ENCODE measurements at places on chromosomes 5 and 9. TPM values are rescaled to one million over a fixed set of nuclear protein-coding genes. Genes with fewer than 3 reads are reported as not detected.

Gene PCDHGA11
- total RNA-seq = 17.5 TPM

Gene LCN1
- total RNA-seq = not detected

Gene GLIPR2
- 38.2 TPM for total RNA-seq

Gene ARHGAP26
- 14.0 TPM for total RNA-seq

Gene CD14
- not detected for total RNA-seq

DNA sequence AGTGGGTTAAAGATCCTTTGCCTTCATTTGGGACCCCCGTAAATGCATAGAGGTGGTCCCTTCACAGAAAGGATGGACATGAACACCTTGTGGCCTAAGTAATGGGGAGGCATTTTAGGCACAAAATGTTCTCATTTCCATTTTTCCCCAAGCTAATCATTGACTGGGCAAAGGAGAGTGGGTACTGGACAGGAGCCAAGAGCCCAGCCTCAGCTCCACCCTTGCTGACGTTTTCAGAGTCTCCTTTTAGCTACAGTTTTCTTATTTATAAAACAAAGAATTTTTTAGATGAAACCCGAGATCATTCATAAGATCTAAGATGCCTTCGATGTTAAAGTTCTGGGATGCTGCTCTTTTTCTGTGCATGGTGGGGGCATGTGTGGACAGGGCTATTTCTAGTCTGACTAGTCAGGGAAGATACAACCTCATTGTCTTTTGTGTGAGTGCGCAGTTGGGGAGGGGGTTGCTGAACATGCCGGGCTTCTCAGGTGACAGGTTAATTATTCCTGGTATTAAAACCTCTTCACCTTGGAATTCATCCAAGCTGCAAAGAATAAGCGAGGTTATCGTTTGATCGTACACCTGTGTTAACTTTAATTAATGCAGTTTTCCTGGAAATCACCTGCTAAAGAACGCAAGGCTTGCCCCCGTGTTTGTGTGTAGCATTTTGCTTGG lies 48.4 kb downstream of the ADAMTS16 start:
- DNase-seq = no peak

DNA sequence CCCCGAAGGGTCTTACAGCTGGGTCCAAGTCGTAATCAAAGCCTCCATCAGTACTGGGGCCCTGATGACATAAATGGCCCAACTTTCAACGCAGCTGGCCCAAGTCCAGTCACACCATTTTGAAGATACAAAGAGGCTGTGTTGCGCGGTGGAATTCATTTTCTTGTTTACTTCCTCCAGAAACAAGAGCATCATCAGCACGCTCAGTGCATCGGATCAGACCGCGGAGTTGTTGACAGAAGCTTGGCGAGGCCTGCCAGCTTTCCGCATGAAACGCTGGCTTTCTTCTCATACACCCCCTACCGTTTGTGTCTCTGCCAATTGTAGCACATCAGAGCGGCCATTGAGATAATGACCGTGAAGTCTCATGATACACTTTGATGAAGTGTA lies 101.7 kb upstream of the SPATA31D4 start:
- no peak for DNase-seq

GRCh38 chr5:111528056-111528455 lies 15.7 kb upstream of the STARD4 start:
- no peak for DNase-seq

GRCh38 chr5:87150630-87151029 lies 117.1 kb upstream of the RASA1 start:
- DNase-seq = no peak

DNA sequence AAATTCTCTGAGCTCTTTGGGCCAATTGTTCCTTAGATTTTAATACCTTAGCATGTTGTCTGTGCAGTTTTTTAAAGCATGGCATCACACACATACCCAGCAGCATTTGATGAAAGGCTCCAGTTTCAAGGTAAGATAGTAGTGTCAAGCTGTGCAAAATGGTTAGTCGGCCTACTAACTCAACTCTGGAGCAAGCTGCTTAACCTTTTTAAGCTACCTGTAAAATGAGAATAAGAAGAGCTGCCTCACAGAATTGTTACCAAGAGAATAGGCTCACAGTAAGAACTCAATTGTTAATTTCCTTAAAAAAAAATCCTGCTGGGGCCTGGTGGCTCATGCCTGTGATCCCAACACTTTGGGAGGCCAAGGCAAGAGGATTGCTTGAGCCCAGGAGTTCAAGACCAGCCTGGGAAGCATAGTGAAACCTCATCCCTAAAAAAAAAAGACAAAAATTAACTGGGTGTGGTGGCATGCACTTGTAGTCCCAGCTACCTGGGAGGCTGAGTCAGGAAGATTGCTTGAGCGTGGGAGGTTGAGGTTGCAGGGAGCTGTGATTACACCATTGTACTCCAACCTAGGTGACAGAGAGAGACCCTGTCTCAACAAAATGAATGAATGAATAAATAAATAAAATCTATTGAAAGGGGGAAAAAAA lies 96.5 kb downstream of the IQGAP2 start:
- no peak for DNase-seq

DNA sequence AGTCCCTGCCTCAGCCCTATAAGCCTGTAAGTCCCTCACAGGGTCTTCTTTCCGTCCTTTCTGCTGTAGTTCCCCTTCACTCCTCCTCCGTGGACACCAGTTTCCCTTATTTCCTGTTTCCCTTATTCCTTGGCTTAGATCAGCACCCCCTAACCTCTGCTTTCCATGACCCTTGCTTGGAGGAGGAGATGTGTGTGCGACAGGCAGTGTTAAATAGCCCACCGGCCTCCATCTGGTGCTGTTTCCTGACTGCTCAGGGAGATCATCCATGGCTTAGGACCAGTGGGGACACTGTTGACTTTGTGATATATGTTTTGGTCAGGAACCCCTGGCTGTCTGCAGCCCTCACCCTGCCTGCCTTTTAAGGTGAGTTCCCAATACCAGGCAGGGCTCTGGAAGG lies 34.1 kb upstream of the PSD2 start:
- DNase-seq = no peak

GRCh38 chr9:33737811-33738606 lies 57.4 kb upstream of the PRSS3 start:
- peak; percentile 18 for DNase-seq

DNA sequence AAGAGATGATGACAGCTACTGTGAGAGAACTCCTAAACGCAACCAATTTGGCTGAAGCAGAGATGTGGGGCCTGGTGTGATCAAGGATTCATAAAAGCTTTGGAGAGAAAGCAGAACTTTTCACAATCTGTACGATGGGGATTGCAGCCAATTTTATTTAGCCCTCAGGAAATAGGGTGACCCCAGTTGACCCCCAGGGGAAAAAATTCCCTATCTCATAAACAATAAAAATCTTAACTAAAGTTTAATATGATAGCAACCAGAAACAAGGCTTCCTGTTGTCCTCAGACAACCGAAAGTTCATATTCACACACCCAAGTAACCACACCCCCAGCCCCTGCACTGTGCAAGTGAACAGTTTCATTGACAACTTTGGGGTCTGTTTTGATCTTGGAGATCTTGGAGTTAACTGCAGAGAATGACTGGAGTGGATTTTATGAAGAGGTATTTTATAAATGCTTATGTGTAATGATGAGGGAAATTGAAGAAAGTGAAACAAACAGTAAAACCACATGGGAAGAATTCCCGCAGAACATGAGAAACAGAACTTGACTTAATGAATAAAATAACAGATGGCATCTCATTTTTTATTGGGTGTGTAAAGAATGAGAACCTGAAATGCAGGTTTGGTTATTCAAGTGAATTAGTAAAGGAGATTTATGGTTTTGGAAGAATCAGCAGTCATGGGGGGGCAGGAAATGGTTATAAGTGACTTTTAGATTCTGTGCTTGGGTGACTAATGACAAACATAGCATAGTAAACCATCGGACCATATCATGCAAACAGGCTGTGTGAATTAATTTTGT lies 94.5 kb downstream of the PDE4D start:
- no peak for DNase-seq

GRCh38 chr5:82777106-82777505 lies 300.1 kb downstream of the TMEM167A start:
- no peak for DNase-seq

DNA sequence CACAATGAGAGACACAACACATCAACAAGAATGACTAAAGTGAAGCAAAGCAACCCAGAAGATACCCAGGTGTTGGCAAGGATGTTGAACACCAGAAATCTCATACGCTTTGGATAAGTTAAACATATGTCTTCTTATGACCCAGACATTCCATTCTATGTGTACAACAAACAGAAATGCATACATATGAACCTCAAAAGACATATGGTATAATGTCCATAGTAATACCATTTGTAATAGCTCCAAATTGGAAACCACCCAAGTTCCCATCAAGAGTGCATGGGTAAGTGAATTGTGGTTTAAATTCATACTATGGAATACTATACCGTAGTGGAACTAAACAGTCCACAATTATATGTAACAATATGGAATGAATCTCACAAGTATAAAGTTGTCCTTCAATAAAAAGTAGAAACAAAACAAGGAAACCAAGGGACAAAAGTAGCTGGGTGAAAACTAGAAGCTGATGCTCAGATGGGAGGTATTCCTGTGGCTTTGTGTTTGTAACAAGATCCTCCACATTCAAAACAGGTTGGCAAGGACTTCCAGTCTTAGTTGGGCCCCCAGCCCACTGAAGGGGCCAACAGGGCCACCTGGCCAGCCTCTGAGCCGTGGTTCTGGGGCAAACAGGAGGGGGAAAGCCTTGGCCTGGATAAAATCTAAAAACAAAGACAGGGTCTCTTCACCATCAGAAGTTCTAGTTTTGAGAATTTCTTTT lies 171.8 kb upstream of the PITX1 start:
- DNase-seq = no peak

DNA sequence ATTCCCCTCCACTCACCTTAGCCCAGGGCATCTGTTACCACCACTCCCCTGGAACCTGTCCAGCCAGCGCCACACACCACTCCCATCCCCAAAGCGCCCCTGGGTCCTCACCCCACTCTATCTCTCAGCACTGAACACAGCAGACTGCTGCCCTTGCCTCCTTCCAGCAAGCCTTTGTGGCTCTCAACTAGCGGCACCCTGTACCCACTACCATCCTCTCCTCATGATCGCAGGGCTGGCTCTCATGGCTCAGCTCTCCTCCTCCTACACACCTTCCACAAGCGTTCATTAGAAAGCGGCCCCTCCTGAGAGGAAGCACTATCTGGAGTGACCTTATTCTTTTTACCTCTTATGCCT lies 13.3 kb upstream of the BASP1 start:
- DNase-seq = no peak

DNA sequence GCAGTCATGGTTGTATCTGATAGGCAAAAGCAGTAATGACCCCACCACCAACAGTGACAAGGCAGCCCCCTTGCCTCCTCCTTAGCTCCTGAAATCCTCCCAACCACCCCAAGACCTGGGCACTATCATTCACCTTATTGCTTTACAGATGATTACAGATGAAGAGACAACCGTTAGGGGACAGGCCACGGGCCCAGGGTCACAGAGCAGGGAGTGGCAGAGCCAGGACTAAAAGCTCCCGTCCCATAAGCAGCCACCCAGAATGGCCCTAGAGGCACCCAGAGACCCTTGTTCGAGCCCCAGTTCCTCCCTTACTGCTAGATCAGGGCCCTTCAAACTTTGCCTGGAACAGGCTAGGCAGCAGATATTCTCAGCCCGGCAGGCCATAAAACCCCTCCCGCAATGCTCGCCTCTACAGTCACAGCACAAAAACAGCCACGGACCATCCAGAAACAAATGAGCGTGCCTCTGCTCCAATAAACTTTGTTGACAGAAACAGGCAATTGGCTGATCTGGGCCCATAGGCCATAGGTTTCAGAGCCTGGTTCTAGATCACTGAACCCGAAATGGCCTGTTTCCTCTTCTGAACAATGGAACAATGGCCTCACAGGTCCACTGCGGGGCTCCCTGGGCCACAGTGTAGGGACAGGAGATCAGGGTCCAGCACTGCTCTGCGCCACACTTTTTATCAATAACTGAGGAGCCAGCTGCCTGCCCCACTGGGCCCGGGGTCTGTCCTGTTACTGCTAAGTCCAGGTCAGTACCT lies 67.0 kb downstream of the LRSAM1 start:
- DNase-seq = no peak

DNA sequence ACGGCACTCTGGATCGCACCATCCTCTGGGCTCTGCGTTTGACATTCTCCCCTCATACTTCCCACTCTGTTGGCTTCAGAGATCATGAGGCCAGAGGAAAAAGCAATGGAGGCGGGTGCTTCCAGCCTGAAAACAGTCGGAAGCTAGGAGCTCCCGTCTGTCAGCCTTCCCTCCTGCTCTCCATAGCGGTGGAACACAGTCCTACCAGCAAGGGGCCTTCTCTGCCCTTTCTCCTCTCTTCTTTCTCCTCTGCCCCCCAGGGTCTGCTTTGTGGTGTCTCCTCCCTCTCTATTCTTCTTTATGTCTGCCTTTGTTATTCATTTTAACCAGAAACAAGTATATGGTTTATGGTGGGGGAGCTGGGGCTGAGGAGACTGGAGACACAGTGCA lies 152.5 kb upstream of the NFIB start:
- no peak for DNase-seq

DNA sequence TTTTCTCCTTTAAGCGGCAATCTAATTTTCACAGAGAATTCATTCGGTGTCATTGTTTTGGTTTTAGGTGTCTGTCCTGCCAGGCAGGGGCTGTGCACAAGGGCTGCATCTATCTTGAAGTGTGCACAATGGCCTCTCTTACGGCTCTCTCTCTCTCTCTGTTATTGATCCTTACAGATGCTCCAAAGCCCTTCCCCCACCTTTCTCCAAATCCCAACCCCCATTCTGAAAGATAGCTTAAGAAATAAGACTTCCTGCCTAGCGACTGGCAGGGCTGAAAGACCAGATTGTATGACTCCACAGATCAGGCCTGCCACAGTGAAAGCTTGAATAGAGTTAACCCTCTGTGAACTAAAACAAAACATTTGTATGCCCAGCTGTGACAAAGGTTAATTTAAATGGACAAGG lies 86.5 kb upstream of the NR5A1 start:
- no peak for DNase-seq

- DNase-seq = no peak
Observed at GRCh38 chr9:127263237-127263636, 1.3 kb upstream of the GARNL3 start.

GRCh38 chr9:96139592-96140295 lies 162.2 kb downstream of the HSD17B3 start:
- no peak for DNase-seq

DNA sequence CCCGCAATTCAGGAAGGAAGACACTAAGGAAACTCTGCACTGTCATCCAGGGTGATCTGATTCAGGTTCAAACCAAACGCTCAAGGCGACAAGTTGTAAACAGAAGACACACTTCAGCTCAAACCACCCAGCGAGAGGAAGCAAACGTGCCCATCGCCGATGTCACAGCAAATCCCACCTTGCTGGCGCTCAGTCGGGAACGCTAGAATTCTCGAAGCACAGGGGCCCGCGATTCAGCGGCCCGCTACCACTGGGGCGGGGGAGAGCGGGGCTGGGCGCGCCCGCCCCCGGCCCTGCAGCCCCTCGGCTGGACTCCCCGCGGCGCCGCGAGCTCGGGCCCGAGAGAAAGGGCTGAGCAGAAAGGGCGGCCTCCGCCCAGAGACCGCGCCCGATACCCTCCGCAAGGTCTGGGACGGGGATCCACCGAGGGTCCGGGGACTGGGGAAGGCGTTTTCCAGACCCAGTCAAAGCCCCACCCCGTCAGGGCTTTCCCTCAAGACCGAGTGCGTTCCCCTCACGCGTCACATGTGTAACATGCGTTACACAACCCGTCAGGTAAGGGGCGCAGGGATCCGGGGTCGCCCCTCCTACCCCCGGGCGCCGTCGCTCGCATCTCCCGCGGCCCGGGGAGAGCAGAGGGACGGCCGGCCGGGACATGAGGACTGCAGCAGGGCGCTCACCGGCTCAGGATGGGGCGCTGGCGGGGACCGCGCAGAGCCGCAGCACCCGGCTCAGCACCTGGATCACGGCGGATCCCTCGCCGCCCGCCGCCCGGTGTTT lies 469 bp downstream of the AGTPBP1 start:
- no peak for DNase-seq

Measured in glomerular endothelial cell (primary cell).